ENCODE measurements at places on chromosomes 12 and 14. TPM values are rescaled to one million over a fixed set of nuclear protein-coding genes. Genes with fewer than 3 reads are reported as not detected.

GCH1 gene
- 1.2 TPM for total RNA-seq

TPPP2 gene
- total RNA-seq = not detected

CIROP gene
- not detected for total RNA-seq

GLIPR1 gene
- 2.8 TPM for total RNA-seq

KRT5 gene
- 0.62 TPM for total RNA-seq

RNASE1 gene
- 9.2 TPM for total RNA-seq

PDZRN4 gene
- total RNA-seq = 48.7 TPM

PTPRQ gene
- 1.9 TPM for total RNA-seq

DLGAP5 gene
- total RNA-seq = 4.5 TPM

TSHR gene
- total RNA-seq = under 0.01 TPM

SOAT2 gene
- not detected for total RNA-seq

DNA sequence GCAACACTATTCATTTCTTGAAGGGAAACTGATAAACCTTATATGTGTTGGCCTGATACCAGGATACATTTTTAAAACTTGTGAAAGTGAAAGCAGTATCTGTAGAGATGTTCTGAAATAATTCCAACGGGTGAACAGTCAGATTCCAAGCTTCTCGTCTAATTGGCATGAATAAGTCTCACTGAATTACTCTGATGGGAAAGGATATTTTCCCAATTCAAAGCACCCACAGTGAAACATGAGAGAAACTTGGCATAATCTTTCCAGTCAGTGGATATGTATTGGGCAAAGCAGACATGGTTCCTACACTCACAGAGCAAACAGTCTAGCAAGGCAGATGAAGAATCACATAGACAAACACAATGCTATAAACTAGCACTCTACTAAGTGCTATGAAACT is 413.1 kb downstream of the MED13L start:
- DNase-seq = no peak

DNA sequence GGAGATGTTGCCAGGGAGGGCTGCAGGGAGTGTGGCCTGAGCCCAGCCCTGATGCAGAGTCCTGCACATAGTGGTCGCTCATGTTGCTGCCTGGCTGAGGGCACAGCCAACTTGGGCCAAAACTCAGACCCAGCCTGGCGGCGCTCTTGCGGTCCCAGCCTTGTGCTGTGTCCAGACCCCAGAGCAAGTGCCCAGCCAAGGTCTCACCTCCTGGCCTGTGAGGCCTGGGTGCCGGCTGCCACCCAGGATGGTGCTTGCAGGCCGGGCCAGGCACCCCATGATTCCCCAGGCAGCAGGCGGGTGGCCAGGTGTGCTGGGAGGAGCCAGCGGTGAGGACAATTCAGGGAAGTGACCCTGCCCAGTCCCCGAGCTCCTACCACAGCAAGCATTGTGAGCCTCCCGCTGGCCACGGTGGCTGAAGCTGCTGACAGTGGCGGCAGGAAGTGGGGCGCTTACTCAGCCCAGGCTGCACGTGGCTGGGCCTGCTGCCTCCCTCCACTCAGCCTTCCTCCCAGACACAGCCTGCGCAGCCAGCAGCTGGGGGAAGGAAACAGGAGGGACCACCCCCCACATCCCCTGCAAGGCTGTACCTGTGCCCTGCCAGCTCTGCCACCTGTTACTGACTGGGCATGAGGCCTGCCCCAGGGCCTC is 17.7 kb upstream of the PGF start:
- DNase-seq = no peak

- DNase-seq = no peak
Measured at GRCh38 chr12:26966842-26967241, 28.6 kb downstream of the FGFR1OP2 start.

- no peak for DNase-seq
Measured at GRCh38 chr12:50971946-50972345, 19.6 kb downstream of the HIGD1C start.

DNA sequence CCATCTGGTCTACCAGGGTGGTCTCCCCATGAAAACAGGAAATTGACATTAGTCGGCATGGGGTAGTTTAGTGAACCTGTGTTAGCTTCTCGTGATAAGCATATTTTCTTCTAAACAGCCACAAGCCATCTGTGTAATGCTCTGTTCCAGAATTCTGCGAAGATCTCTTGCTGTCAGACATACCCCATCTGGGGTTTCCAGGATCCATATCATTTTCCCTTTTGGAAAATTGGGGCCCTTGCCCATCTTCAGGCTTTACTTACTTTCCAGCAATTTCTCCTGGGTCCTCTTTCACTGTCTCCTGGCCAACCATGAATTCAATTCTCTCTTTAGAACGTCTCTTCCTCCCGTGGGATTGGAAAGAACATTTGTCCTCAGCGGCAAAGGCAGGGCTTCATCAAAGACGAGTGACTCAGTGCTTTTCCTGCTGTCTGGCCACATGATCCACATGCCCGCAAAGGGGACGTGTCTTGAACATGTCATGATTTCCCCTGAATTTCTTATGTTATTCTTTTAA is 21.4 kb upstream of the NCOR2 start:
- peak; percentile 11 for DNase-seq

DNA sequence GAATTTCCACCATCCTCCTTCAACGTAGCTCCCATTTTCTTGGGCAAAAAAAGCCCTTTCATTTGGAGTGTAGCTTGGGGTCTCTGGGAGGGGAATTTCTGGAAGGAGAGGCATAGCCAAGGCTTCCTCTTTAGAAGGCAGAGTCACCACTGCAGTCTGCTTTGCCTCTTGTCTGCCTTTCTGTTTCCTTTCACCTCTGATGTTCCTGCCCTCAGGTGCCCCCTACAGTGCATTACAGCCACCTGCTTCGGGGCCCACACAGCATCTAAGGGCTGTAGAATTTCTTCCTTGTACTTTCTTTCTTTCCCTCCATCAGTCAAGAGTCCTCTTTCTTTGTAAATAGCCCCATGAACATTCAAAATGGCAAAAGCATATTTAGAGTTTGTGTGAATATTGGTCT is 1313.9 kb downstream of the TMEM121 start:
- no peak for DNase-seq

GRCh38 chr12:58395470-58395869 is 454.1 kb downstream of the ATP23 start:
- no peak for DNase-seq

GRCh38 chr14:104868811-104869572 is 3.9 kb downstream of the CEP170B start:
- no peak for DNase-seq

DNA sequence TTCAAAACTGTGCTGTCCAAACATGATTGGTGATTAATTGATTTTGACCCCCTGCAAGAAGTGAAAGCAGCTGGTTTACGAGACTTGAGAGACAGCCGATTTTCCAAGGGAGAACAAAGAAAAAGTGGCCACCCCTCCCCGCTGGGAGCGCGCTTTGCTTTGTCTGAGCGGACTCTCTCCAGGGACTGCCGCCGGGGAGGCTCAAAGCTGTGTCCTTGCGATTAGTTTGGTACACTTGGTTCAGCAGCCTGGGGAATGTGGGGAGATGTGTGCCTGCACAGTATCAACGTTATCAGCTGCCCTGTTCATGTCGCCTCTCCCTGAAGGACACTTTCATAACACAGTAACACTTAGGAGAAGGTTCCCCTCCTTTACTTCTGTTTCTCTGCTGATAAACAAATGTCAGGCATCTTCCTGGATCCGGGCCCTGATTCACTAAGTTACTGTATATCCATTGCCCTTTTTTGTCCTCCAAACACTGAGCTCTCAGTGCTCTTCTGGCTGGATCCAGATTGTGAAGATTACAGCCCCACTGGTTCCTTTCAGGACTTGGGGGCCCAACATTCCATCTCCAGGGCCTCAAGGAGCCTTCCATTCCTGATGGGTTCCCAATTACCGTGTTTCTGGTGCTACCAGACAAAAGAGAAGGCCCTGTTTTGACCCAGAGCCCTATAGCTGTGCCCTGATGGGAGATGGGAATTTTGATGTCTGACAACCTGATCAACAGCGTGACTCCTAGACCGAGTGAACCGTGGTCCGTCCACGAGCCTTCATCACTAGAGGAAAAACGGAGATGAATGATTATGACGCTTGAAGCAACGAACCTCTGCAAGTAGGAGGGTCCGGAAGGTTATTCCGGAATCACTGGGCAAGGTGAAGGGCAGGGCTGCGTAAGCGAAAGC is 31.7 kb upstream of the TUBA1C start:
- peak; percentile 74 for DNase-seq

DNA sequence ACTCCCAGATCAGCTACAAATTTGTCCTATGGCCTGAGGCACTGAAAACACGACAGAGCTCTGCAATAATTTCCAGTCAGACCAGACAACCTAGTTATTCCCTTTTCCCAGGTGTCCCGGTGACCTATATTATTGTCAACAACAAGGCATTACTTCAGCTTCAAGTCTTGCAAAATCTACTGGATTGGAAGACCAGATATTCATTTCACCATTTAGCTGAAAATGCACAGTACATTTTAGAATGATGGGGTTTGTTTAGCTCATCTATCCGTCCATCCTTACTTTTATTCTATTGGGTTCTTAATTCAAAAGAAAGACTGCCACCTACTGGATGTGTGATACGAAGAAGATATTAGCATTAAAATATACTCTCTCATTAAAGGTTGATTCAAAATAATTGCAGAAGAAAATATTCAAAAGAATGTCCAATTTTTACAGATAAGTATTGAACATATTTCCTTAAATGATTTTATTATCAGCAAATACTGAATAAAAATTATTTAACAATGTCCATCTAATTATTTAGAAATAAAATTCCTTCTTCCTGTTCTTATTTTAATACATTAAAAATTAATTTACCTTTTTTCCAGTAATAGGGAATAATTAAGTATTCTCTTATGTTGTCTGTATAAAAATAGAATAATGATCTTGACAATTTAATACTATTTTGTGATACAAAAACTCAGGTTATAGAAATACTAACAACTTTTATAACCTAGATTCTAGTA is 244.9 kb upstream of the LRIG3 start:
- DNase-seq = no peak

DNA sequence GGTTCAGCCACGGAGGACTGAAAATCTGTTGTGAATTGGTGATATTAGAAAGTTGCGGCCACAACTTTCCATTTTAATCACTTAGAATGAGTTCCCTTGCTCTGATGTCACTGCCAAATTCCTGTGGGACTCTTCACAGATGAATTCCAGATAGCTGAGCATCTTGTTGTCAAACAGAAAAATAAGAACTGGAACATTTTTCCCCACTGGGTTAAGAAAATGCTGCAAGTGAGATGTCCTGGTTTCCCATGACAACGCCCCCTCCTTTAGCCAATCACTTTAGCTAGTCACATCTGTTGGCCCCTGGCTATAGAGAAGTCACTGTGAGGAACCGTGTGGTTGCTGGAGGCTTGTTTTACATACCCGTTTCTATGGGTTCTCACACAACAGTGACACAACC is 135.9 kb downstream of the KTN1 start:
- DNase-seq = no peak

GRCh38 chr12:128266541-128267130 is 334 bp upstream of the TMEM132C start:
- DNase-seq = no peak

GRCh38 chr12:41956353-41956752 is 188.3 kb downstream of the GXYLT1 start:
- DNase-seq = no peak

DNA sequence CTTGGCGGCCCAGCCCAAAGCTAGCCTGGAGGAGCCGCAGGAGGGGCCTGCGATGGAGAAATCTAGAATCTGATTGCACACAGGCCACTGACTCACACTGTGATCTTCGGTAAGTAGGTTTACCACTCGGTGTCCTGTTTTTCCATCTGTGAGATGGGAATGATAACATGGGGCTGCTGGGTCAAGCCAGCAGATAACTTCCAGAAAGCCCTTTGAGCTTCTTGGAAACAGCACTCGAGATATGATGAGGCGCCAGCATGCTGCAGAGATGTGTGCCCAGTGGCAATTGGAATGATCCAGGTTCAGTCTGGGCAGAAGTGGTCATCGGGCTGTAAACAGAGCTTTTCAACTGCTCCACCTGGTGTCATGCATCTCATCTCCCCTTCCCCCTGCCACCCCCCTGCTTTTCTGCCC is 771.3 kb upstream of the TBX3 start:
- DNase-seq = no peak

DNA sequence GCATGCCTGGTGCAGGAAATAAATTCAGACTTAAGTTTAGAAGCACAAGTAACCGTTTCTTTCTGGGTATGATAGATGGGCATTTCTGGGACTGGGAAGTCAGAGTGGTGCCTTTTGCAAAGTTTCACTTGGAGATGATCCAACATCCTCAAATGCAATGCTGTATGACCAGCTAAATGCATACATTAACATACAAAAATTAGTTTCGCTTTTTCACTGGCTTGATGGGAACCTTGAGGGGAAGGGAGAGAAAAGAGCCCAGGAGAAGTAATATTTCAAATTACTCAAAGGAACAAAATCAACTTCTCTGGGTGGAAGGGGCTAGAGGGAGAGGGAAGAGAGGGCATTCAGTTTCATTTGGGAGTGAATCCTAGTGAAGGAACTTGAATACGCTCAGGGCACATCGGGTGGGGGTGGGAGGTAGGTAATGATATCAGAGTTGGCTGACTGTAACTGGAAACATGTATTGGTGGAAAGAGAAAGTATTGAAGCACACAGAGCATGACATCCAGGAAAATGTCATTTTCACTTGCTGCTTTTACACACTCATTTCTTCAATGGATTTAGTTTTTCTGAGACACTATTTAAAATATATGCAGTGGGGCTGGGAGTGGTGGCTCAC is 175.5 kb downstream of the PTPRO start:
- DNase-seq = no peak

- DNase-seq = no peak
Measured at GRCh38 chr12:89469361-89469760, 55.2 kb downstream of the GALNT4 start.

GRCh38 chr12:53483225-53483978 is 15.9 kb downstream of the MAP3K12 start:
- no peak for DNase-seq

DNA sequence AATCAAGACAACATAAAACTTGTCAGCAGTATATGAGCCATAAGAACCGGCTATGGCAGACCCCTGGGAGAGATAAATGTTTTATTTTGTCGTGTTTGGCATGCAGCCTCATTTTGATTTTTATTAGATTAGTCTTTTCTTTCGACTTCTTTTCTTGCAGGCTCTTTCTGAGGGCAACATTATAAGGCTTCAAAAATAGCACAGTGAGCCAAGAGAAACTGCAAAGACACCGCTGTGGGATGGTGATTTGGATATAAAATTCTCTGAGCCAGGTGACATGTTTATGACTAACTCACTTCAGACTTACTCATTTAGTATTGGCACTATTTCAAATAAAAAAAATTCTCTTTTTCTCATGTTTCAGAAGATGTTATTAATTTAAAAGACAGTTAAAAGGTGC is 96.8 kb upstream of the PKP2 start:
- DNase-seq = no peak

GRCh38 chr12:111268738-111269572 is 99.9 kb downstream of the PHETA1 start:
- no peak for DNase-seq

All from occipital lobe (tissue), 3 donors.